T-helper 22 cell (primary cell): ENCODE measurements at places on chromosomes 4 and X.

- no peak for DNase-seq
Measured at GRCh38 chr4:65893957-65894755, 223.9 kb upstream of the EPHA5 start.

GRCh38 chrX:45232139-45232538 is 31.5 kb upstream of the DIPK2B start:
- no peak for DNase-seq

DNA sequence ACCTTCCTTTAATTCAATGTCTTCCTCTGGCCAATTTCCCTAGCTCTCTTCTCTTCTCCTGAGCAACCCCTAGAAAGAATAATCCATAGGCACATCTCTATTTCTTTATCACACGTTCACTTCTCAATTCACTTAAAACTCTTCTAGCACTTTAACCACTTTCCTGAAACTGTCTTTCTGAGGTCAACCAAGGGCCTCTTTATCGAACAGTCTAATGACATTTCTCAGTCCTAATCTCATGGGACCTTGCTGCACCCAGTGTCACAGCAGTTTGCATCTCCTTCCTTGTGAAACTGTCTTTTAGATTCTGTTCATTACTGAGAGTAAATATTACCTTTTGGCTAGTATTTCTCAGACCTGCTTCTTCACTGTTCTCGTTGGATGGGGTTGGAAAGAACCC is 285.3 kb upstream of the RASGEF1B start:
- no peak for DNase-seq

DNA sequence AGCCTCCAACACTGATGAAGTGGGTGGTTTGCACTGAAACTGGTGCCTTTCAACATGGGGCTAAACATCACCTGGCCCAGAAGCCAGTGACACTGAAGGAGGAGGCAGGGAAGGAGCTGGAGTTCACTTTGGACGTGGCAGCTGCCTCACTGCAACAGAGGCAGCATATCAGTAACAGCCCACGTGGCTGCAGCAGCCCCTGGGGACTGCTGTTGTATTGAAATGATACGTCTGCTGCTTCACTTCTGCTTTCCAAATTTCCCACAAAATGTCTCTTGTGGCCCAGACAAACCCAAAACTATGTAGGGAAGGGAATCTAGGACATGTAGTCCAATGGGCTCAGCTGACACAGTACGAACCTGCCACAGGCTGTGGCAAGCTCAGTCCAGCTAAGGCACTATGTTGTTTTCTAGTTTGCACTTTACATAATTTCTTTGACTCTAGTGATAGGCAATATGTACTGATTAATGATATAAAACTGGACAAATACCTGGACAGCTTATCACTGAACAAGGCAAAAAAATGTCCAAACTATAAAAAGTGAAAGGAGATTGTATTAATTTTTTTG is 84.7 kb upstream of the RAPGEF2 start:
- DNase-seq: no peak

DNA sequence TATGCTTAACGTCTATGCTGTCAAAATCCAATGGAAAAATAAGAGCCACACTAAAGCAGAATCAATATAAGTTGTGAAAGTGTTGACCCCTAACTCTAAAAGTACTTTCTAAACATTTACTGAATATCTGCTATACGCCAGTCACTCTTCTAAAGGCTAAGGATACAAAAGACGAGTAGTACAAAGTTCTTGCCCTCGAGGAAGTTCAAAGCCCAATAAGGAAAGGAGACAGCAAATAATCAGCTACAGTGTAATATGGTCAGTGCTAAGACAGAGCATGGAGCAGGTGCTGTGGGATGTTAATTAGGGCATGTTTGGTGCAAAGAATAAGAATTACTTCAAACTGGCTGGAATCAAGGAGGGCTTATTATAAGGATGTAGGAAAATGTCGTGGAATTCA is 31.6 kb upstream of the TMEM150C start:
- DNase-seq: no peak

GRCh38 chr4:110033355-110034025 is 120.8 kb downstream of the EGF start:
- no peak for DNase-seq

DNA sequence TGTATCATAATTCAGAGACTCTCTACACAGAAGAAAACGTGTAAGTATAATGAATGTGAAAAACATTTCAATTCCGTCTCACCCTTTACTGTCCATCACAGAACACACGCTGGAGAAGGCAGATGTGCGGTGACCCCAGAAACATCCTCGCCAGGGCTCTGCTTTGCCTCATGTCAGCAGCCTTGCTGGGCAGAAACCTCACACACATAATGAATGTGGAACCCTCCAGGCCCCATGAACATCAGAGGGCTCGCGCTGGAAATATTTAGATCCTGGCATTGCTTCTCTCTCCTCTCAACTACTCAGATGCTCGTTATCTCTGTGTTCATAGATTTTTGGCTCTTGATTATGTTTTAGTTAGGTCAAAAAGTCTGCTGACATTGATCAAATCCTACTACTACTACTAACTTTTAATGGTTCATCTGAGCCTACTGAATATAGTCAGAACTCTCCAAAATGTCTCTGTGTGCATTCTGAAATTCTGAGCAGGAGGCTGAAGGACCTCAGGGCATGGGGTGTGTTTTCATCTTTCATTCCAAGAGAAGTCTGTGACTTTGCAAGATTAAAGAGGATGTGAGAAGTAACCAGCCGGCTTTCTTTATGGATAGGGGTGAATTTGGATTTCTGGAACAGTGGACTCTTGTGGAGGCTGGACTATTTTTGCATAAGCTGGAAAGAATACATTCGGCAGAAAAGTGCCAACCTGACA is 27.0 kb downstream of the SMIM43 start:
- no peak for DNase-seq

- no peak for DNase-seq
Measured at GRCh38 chr4:153318696-153319320, 25.7 kb upstream of the MND1 start.

DNA sequence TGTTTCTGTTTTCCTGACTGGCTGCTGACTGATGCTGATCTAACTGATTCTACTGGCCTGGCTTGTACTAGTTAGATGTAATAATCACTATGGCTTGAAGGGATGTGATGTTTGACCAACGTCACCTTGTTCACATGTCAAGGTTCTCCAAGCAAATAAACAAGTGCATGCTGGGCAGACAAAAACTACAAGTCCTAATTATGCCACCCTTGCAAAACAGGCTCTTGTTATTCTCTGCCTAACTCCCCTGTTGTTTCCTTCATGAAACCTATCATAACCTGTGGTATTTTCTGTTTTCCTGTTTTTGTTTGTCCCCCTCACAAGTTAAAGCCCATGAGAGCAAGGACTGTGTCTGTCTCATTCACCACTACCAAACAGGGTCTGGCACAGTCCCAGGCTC is 146.2 kb downstream of the DCHS2 start:
- no peak for DNase-seq

DNA sequence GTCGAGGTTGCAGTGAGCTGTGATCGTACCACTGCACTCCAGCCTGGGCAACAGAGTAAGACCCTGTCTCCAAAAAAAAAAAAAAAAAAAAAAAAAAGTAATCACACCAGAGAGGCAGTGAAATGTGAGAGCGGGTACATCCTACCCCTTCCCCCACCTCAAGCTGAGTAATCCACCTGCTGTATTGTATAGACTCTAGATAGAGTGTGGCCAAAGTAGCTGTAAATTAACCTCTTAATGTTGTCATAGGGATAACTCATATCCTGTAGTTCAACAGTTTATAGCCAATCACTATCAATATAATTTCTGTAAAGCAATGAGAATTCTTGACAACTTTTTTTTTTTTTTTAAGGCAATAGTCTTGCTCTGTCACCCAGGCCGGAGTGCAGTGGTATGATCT is 30.8 kb downstream of the TNIP2 start:
- DNase-seq: no peak
